Esophagus squamous epithelium (tissue), 5 donors: ENCODE measurements at places on chromosomes 7 and 10.

DNA sequence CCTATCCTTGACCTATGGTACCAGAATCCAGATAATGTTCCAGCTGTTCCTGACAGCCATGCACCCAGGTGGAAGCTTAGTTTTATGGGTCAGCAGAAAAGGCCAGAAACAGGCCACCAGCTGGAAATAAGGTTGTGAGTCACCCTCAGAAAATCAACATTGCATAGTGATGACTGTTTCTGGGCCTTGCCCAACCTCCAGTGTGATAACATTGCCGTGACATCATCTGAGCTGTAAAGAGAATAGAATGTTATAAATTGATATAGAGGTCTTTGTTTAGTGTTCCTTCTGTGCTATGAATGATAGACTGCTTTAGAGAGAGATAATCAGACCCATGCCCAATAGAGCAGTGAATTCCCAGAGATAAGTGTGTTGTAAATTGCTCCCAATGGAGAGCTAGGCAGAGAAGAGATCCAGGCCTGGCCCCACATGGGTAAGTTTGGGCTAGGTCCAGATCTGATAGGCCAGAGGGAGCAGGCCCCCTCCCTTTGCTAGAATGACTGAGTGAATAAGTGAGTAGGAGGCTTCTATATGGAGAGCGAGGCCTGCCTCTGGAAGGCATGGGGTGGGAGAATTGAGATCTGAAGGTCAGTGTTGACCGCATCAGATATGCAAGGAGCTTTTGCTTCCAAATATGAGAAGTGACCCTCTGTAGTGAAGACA is 14.2 kb upstream of the HPS1 start:
- no peak for DNase-seq

- no peak for DNase-seq
Observed at GRCh38 chr10:71745664-71746250, 26.2 kb upstream of the C10orf105 start.

DNA sequence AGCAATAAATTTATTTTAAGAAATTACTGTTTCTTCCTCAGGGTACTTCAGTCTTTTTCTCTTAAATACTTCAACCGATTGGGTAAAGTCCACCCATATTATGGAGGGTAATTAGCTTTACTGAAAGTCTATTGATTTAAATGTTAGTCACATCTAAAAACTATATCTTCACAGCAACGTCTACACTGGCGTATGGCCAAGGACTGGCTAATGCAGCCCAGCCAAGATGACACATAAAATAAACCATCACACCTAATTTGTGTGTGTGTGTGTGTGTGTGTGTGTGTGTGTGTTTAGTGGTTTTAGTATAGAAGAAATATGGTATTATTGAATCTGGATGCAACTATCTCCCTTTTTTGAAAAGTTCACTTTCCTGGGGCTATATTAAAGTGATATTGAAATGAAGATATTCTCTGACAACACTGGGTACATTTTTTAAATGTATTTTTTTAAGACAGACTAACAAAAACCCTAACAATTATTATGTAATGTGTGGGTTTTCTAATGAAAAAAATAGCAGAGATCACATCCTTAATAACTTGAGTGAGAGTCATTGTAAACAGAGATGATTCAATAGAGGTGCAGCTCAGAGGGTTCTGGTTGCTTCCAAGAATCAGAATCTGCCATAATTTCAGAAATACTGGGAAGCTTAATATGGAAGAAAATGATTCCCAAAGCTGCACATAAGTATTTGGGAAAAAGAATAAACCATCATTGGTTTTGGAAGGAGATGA is 584.2 kb upstream of the MBL2 start:
- DNase-seq, result no peak

DNA sequence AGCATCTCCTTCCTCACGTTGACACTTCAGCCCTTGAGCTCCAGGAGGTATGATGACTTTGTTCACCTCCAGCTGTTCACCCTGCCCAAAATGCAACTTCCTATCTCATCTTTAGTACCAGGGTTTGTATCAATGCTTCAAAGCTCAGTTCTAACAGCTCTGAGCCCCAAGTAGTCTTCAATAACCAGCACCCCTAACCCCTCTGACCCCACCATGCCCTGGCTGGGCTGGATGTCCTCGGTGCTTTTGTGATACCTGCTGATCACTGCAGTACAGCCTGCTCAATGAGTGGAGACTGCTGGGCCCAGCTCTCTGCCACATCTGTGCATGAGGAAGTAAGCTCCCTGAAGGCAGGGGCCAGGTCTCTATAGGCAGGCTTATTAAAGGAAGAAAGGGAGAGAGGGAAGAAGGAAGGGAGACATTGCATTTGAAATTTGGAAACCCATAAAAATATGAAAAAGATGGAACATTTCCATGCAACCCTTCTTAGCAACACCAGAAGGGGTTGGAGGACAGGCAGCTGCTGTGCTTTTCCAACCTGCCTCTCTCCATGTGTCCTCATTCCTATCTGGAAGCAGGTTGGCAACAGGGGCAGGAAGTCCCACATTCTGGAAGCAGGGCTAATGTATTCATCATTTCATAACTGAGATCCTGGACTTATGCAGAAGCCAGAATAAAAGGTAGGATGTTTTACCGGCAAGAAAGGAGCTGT is 756.1 kb downstream of the GRID1 start:
- no peak for DNase-seq

DNA sequence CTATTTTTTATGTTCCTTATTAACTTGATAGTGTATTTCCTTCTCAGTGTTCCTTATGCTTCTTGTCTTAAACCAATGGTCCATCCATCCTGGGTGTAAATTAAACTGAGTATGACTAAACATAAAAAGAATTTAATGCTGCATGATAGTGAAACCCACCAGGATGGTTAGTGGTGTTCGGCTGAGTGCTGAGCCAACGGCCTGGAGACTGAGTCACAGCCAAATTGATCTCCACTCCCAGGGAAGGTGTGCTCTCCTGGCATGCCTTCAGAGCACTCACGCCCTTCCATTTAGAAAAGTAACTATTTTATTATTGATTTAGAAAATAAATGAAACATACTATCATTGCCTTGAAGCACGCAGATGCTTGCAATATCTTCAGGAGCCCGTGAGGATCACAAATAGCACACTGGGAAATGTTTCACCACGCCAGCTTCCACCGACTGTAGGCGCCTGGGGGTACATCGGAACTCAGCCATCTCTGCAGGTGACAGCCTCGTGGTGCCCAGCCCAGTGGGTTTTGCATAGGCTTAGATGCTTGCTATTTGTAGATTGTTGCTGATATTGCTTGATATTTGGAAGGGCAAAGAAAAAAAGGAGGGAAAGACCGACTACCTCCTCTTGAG is 40.0 kb upstream of the LOXL4 start:
- DNase-seq, result no peak

GRCh38 chr10:72068901-72069446 is 19.4 kb downstream of the SPOCK2 start:
- no peak for DNase-seq

- DNase-seq, result no peak
Observed at GRCh38 chr7:37536706-37537105, 88.0 kb upstream of the ELMO1 start.

DNA sequence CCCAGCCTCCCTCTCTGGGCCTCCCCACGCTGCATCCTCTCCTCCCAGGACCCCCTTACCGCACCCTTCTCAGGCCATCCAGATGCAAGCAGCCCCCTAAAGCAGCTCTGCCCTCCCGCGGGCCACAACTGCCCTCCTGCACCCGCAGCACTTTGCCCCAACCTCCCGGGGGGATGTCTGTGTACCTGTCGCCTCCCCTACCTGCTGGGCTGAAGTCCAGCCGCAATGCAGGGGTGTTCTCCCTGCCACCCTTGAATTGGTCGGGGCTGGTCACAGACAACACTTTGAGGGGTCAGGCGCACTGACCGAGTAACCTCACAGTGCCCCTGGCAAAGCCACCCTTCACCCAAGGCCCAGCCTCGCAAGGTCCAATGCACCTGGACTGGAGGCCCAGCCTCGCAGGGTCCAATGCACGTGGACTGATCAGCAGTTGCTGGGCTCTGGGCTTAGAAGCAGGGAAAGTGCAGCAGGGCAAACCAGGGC is 8.3 kb upstream of the CALML5 start:
- DNase-seq, result no peak

GRCh38 chr7:115034515-115034914 is 112.6 kb downstream of the MDFIC start:
- DNase-seq, result no peak

DNA sequence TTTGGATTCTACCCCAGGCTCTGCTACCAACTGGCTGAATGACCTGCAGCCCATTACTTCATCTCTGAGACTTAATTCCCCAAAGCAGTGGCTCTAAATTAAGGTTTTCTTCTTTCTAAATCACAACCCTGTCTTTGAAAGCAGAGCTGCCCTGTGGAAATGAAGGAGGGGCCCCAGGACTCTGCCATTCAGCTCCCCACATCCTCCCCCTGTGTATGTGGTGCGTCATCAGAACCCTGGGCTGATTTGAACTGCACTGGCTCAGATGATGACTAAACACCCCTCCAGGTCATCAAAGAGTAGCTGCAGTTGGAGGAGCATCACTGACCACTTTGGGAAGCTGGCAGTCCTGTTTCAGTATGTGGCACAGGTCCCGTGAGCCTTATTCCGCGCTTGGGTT is 46.6 kb downstream of the BPGM start:
- no peak for DNase-seq

DNA sequence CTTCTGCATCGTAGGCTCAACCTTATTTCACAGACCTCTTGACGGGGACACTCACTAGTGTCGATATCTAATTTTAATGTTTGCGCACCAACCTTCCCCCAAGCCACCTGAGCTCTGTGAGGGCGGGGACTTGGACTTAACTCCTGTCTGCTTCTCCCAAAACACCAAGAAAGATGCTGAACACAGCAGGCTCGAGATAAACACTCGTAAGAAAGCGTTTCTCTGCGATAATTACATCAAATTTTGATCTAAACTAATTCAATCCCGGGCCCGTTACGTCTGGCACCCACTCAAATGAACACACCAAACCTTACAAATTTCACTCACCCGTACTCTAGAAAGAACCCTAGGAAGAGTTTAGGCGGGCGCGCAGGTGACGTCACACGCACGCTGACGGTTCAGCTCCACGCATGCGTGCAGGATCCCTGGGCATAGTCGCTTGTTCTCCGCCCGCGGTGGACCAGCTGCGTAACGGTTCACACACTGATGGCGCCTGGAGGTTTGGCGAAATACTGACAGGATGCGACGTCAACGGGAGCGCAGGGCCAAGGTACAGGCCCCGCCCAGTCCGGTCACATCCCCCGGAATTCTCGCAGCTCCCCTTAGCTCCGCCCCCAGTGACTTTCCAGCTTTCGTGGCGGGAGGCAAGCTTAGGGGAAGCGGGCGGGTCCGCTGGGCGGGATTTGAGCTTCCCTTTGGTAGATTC is at the start of gene POT1:
TSS of gene POT1 (minus strand) at position 359 of the 706 bp plus-strand sequence. CDS start 32,652 bp downstream, outside the sequence.
- DNase-seq, result peak; percentile 88

GRCh38 chr7:49158321-49158720 is 234.0 kb downstream of the CDC14C start:
- DNase-seq, result no peak

DNA sequence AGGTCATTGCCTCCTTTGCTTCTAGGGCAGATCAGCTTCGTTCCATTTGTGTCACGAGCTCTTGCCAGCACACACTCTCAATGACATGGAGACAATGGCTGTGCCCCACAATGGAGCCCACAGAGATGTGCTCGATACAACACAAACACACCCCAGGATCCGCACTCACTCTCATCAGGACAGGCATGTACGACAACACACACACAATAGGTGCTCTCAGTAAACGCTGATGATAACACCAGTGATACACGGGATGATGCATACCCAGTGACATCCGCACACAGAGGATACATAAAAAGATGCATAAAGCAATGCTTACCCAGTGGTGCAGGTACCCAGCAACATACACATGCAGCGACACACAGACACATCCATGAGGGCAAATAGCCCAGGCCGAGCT is 61.2 kb upstream of the LBX1 start:
- no peak for DNase-seq

DNA sequence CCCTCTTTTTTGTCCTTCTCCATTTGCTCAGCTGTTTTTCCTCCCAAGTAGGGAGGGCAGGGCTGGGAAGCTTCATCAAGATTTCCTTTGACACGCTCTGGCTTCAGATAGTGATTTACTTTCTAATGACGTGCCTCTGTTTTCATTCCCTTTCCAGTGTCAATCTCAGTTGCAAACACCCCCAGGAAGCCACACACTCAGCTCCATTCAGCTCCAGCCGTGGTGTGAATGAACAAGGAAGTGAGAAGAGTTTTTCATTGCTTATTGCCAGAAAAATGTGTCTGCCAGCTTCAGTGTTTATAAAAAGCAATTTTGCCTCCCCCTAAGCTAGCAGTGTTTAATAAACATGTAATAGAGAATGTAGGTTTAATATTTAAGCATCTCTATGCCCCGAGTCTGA is 108.7 kb upstream of the DPP6 start:
- no peak for DNase-seq

DNA sequence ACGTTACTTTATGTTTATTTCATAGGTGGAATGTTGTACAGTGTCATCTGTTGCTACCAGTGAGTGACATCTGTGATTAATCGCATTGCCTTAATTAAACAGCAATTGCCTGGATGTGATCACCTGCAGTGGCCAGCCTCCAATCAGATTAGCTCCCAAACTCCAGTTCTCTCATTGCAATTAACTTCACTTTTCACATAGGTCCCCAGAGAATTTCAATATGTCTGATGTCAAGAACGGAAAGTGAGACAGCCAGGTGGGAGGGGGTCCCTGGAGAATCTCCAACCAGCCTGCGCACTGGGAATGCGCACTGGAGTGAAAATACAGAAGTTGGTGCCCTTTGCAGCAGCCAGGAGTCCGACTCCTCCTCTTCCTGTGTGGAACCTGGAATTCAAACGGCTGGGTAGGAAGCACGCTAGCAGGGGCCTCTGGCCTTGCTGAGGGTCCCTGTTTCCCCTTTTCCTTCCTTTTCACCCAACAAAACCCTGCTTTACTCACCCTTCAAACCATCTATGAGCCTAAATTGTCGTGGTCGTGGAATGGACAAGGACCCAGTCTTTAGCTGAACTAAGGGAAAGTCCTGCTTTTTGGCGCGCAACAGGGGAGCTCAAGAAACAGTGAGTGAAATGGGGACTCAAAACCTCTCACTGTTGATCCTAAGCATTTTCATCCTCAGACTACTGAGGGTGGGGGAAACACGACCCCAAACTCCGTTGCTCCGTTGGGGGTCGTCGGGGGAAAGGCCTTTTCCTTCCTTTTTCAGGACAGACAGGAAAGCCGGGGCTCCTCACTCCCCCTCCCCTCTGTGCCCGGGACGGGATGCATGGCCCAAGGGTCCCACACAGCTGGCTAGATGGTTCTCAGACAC is 1355.5 kb upstream of the LRRTM3 start:
- no peak for DNase-seq

DNA sequence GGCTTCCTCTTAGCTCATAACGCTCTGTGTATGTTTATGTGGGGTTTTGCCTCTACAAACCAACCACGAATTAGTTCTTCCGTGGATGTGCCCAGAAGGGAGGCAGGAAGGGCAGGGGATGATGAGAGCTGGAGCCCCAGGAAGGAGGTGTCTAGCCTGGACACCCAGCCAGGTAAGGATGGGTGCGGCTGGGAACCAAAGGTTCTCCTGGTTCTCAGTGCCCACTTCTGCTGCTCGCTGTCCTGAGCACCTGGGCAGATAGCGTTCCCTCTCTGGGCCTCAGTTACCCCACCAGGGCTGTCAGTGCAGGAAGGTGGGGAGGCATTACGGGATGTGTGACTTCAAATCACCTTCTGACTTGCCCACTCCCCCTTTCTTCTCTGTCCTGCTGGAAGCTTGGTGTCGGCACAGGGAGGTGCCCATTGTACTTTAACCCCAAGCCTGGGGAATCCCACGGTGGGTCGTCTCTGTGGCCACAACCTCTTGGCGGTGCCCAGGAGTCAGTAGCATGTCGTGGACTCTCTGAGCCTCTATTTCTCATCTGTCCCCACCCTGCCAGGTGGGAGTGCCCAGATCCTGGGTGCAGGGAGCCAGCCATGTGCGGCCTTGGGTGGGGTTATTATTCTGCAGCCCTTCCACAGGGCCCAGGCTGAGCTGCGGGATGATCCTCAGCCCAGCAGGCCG is 18.7 kb upstream of the PCBD1 start:
- DNase-seq, result no peak
